AG08396 (cell line): ENCODE measurements at places on chromosomes 12 and 14.

DNA sequence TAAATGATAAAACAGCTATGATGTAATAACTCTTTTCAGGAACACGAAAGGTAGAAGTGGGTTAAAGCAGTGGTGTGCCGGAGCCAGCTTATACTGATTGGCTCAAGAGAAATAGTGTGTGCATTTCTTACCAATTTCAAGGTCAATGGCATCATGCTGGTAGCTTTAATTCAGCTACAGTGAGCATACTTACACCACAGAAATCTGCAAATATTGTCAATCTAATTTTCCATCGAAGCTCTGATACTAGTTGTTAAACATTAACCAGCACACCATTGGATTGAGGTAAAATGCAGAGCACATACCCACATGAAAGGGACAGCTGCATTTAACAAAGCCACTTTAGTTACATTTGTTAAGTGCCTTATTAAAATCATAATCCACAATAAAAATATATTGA is 225.7 kb downstream of the KCNC2 start:
- no peak for DNase-seq

- DNase-seq = no peak
Observed at GRCh38 chr14:22276913-22277816, 311.9 kb downstream of the DAD1 start.

DNA sequence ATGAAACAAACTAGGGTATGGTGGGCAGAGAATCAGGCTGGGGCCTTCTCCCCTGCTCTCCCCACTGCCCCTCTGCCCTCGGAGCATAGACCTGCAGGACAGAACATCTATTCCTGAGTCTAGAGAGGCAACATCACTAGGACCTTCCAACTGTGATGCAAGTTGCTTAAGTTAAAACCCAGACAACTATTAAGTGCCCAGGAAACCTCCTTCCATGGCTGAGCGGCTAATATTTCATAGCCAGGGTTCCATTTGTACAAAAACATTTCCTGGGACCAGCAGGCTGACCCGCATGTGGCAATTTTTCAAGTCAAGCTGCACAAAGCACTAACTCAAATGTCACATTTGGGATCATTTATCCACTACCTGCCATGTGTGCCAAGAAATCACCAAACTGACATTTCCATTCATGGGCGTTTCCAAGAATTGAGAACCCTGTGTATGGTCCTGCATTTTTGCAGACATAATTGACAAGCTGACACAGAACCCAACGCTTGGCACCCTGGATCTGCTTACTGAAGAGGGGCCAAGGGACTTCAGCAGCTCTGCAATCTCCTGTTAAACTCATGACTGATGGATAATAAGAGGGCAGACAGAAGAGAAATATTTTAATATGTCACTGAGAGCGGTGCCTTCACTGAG is 32.7 kb downstream of the NT5DC3 start:
- no peak for DNase-seq

DNA sequence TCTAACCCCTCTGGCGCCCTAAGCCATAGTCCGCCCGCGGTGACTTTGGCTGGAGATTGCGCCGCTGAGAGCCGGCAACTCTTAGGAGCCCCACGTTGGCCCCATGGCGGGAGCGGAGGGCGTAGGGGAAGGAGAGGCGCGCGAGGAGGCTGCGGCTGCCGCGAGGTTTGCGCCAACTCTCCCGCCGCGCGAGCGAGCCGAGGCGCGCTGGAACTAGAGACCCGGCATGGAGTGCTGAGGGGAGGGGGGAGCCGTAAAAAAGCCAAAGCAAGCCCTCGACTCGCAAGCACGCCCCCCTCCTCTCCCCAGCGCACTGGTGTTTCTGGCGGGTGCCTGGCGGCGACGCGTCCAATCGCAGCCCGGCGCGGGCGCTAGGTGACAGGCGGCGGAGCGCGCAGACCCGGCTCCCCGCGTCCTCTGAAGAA is at the start of gene SYT10:
TSS of gene SYT10 (minus strand) at position 233 of the 425 bp plus-strand sequence. CDS start 297 bp downstream, outside the sequence.
- peak; percentile 29 for DNase-seq

DNA sequence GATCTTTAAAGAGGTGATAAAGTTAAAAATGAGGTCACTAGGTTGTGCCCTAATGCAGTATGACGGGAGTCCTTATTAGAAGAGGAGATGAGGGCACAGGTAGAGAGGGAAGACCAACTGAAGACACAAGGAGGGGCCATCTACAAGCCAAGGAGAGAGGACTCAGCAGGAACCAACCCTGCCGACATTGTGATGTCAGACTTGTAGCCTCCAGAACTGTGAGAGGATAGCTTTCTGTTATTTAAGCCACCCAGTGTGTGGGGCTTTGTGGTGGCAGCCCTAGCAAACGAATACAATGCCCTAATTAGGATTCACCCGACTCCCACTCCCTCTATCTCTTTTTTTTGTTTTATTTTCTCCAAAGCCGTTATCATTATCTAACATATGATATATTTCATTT is 7.9 kb upstream of the IL26 start:
- no peak for DNase-seq

DNA sequence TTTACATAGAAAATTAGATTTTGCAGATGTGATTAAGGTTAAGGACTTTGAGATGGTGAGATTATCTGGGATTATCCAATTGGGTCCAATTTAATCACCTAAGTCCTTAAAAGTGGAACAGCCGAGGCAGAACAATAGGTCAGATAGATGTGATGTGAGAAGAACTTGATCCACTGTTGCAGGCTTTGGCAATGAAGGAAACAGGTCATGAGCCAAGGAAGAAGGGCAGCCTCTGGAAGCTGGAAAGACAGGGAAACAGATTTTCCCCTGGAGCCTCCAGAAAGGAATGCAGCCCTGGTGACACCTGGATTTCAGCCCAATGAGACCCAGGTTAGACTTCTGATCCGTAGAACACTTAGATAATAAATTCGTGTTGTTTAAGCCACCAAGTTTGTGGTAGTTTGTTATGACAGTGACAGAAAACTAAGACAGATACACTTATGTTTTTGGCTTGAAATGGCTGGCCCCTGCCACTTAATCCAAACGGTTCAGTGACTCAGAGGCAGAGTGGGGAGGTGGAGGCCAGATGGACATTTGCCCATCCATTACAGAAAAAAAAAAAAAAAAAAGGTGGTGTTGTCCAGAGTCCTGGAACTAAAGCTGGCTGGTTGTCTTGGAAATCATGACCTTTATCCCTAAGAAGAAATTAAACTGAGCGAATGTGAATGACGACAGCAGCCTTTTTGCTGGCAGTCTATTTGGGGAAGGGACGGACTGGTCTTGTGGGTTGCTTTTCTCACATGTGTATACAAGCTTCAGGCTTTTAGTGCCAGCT is 181.9 kb upstream of the NRXN3 start:
- no peak for DNase-seq

- peak; percentile 96 for DNase-seq
Observed at GRCh38 chr12:12716793-12717585, at the start of gene CDKN1B. CDKN1B (plus strand) TSS chr12:12717368; CDS start chr12:12717840, 472 bp downstream.

DNA sequence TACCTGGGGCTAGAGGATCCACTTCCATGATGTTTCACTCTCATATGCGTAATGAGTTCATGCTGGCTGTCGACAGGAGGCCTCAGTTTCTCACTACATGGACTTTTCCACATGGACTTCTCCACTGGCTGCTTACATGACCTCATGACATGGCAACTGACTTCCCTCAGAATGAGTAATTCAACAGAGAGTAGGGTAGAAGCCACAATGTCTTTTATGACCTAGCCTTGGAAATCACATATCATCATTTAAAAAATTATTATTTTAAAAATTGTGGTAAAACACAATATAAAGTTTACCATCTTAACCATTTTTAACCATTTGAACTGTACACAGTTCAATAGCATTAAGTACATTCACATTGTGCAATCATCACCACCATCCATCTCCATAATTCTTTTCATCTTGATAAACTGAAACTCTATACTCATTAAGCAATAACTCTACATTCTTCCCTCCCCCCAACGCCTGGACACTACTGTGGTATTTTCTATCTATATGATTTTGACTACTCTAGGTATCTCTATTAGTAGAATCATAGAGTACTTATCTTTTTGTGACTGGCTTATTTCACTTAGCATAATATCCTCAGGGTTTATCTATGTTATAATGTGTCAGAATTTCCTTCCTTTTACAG is 144.5 kb downstream of the TGFB3 start:
- no peak for DNase-seq

DNA sequence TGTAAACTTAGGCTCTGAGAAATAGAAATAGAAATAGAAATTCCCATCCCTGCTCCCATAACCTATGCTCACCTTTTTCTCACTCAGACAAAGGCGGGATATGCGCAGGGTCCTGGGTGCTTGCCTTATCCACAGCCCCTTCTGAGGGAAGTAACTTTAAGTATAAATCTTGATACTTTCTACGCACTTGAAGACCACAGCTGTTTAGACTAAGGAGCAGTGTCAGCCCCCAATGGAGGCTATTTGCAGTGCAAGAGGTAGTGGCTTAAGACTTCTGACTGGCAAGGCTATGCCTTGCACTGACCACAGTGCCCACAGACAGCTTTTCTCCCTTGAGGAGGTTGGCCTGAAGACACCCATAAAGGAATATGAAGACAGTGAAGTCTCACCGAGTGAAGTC is 35.2 kb downstream of the ASCL1 start:
- no peak for DNase-seq

DNA sequence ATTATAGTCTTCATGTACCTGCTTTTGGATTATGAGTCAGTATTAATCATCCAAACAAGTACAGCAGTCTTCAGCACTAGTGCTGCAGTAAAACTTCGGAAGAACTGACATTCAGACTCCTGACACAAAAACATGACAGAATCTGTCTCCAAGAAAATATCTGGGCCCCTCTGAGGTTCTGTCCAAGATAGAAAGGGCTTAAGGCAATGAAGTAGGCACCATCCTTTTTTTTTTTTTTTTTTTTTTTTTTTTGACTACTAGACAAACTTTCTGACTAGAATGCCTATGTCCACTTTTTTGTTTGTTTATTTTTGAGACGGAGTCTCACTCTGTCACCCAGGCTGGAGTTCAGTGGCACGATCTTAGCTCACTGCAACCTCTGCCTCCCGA is 112.5 kb downstream of the MED13L start:
- DNase-seq = no peak

DNA sequence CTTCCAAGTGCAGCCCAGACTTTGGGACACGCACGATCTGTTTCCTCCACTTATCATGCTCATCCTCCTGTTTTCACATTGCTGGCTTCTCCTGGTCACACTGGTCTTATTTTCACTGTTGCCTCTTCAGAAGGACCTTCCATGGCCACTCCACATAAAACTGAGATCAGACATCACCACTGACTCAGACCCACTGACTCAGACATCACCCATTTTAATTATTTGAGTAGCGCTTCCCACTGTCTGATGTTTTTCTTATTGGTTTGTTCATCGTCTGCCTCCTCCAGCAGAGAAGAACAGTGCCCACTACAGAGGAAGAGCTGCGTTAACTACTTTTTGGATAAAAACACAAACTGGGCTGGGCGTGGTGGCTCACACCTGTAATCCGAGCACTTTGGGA is 270.5 kb upstream of the PWP1 start:
- DNase-seq = peak; percentile 55

DNA sequence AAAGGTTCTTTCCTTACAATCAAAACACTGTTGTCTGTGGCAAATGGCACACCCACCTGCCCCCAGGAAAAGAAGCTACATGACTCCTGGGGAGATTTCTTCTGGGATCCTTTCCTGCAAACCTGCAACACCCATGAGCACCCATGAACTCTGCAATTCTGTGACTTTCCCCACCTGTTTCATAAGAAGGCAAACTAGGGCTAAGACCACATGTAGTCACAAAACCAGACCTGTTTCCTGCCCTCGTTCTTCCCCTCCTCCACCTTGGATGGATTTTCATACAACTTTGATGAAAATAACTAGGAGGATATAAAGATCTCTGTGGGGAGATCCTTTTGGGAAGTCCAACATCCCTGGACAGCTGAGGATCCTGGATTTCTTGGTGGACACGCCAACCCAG is 1084.7 kb downstream of the BCL11B start:
- no peak for DNase-seq

GRCh38 chr12:108410689-108411088 is 71.6 kb upstream of the CMKLR1 start:
- no peak for DNase-seq

DNA sequence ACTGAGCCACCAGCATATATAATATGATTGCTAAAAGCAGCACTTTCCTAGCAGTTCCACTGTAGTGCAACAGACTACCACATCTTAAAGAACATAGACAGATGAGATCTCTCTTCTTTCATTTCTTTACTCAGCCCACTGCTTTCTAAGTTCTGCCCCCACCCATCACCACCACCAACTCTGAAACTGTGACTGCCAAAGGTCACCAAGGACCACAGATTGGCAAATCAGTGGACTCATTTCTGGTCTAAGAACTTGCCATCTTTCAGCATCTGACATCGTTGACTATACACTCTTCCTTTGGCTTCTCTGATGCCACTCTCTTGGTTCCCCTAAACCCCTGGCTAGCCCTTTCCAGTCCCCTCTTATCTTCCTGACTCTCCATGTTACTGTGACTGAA is 38.4 kb downstream of the IFNG start:
- DNase-seq = no peak

GRCh38 chr12:49187184-49187583 is 1.7 kb downstream of the TUBA1A start:
- peak; percentile 44 for DNase-seq

DNA sequence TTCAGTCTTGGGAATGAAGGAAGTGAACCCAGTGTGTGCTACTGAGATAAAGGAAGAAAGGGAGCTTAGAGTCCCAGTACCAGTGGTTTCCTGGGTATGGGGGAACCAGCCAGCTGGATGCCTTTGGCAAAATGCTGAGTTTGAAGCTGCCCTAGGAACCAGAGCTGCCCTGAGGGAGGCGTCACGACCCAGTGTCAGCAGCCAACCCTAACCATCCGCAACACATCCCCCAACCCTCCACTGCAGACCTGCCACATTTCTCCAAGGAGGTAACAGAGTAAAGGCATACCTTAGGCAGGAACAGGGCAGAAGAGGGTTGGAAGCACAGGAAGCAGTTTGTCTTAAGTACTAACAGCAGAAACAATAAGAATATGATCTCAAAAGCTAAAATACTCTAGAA is 28.6 kb downstream of the PRDM4 start:
- no peak for DNase-seq

- DNase-seq = peak; percentile 8
Observed at GRCh38 chr12:40351976-40352375, 127.2 kb downstream of the LRRK2 start.

DNA sequence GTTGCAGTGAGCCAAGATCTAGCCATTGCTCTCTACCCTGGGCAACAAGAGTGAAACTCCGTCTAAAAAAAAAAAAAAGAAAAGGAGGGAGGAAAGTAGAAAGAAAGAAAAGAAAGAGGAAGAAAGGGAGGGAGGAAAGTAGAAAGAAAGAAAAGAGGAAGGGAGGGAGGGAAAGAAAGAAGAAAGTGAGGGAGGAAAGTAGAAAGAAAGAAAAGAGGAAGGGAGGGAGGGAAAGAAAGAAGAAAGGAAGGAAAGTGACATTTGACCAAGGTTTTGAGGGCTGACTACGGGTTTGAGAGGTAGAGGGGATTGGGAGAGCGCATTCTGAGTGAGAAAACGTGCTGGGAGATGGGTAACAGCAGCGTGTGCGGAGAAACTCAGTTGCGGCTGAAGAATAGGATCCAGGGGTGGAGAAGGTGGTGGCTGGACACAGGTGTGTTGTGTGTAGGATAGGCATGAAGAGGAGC is 521 bp upstream of the PAPLN start:
- DNase-seq = no peak

- DNase-seq = no peak
Observed at GRCh38 chr14:68814238-68814538, 21.3 kb upstream of the ZFP36L1 start.

- peak; percentile 45 for DNase-seq
Observed at GRCh38 chr14:72907886-72908285, 14.0 kb upstream of the DPF3 start.
